Activated CD4-positive, alpha-beta T cell treated with anti-CD3 and anti-CD28 coated beads, Interleukin-10, Interleukin-2, amounts not matched to agents 100 ng/mL and 50 ng/mL, durations not matched to agents 16 hours and 8 hours (primary cell): ENCODE measurements at places on chromosomes 6 and 20.
A peak's percentile ranks its signal among the peaks of the same experiment; 100 is the strongest.

- DNase-seq = peak; percentile 23
Measured at GRCh38 chr6:118280210-118280609, 267.9 kb upstream of the PLN start.

- no peak for DNase-seq
Measured at GRCh38 chr20:24560571-24561491, 91.4 kb downstream of the SYNDIG1 start.

GRCh38 chr6:45706319-45706718 is 309.3 kb downstream of the CLIC5 start:
- peak; percentile 78 for DNase-seq

GRCh38 chr6:356828-357251 is 34.7 kb upstream of the IRF4 start:
- DNase-seq = no peak

DNA sequence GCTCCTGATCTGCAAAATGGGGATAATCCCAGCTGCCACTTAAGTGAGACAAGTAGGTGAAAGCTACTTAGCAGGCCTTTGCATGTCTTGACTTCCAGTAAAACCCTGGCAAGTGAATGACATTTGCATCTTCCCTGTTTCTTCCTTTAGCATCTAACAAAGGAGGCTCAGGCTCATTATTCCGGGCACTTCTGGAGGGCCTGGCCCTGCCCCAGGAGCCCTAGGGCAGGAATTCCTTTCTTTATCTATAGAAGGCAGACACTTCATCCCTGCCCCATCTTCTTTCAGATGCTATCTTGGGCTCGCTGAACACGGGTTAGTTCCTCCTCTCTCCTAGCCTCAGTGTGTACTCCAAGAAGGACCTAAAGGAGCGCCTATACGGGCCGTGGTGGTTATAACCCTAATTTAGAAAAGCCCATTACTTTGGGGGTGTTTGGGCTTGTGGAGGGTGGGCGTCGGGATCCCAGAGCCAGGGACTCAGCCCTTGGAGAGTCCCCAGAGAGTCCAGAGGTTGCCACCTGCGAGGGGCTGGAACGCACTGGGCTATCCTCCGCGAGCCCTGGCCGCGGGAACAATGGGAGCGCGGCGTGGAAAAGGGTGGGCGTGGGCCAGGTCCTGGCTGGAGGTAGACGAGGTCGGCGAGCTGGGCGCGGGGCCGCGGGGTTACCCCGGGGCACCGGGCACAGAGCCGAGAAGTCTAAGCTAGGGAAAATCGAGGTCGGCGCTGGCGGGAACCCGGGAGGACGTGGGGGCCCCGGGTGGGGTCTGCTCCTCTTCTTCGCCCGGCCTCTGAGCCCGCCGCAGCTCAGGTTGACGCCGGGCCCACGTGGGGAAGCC is 62.8 kb upstream of the EPB41L1 start:
- DNase-seq = no peak

DNA sequence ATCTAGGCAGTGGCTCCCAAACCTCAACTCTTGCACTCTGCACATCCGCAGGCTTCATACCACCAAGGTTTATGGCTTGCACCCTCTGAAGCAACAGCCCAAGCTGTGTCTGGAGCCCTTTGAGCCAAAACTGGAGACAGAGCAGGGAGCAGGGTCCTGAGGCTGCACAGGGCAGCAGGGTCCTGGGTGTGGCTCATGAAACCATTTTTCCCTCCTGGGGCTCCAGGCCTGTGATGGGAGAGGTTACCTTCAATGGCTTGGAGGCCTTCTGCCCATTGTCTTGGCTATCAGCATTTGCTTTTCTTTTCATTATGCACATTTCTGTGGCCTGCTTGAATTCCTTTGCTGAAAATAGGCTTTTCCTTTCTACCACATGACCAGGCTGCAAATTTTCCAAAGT is 6.3 kb upstream of the FAM184A start:
- DNase-seq = no peak

DNA sequence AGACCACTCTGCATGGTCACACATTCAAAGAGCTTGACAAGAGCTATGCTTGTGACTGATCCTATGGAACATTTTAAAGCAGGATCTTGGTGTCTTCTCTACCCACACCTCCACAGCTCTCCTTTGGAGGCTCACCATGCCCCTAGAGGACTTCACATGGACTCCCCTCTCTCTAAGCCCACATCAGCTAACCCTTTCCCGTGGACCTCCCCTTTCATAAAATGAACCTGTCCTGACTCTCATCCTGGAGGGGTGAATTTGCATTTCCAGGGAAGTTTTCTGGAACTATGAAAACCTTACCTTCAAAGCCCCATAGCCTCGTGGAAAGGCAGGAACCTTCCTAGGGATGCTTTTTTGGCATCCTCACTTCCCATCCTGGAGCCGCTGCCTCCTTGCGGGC is 184.4 kb upstream of the SUPT3H start:
- DNase-seq = no peak

GRCh38 chr6:124772733-124773319 is 189.4 kb upstream of the RNF217 start:
- no peak for DNase-seq

GRCh38 chr6:43782764-43783513 is 12.9 kb downstream of the VEGFA start:
- DNase-seq = no peak

GRCh38 chr6:36622901-36623546 is 28.9 kb downstream of the SRSF3 start:
- no peak for DNase-seq

- DNase-seq = no peak
Measured at GRCh38 chr6:87754828-87755227, 52.8 kb upstream of the AKIRIN2 start.

DNA sequence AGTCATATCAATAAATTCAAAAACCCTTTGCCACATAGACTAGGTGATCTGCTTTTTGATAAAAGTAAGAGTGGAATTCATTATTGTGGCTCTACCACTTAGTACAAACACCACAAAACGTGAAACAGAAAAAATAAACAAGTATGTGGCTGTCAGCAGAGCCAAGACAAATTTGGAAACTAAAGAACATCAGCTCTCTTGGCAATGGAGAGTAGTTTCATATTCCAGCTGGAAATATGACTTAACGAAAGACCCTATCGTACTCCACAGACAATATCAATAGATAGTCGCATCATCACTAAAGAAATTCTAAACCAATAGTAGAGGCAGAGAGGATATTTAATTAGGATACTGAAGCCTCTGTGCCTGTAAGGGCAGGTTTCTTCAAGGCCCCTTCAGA is 20.8 kb downstream of the TBX18 start:
- DNase-seq = no peak

DNA sequence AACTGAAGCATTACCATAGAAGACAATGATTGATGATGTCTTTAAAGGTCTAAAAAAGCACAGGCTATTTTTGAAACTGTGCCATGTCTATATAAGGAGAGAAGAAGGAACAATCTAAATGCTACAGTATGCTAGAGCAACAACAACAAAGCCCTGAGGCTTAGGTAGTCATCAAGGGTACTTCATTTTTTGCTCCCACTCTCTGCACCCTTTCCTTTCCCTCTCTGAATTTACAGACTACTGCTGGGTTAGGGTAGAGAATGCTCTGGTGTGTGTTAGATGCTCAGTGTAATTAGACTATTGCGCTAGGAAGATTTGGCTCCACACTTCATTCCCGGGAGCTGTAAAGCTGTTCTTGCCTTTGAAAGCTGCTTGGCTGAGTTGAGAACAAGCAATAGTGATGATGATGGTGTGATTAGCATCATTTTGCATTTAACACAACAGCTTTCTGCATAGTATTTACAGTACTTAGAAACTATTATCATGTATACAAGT is 1262.5 kb upstream of the CITED2 start:
- no peak for DNase-seq

- no peak for DNase-seq
Measured at GRCh38 chr6:79048611-79049010, 29.4 kb downstream of the PHIP start.

DNA sequence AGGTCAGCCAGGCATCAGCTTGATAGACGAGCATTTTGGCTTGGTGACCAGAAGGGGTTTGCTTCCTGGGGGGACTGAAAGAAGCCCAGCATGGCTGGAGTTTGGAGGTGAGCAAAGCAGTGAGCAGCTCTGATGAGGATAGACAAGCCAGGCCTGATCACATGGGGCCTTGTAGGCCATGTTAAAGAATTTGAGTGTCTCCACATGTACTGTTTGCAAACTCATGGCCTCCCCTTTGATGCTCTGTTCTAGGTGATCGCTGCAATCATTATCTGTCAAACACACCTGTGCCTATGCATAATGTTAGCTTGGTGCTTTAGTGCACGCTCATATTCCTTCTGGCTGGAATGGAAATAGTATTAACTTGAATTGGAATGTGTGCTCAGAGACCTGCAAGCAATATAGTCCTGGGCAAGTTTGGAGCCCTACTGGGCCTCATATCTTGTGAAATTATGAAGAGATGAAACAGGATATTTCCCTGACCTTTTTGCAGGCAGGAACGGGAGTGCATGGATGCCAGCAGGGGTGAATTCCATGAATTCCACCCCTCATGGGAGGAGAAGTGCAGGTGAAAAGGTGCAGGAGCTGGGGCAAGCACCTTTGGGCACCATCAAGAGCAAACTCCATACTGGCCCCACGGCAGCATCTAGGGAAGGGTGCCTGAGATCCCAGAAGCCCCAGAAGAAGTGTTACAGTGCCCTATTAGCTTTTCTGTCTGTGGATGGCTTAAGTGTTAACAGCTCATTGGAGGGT is 480.5 kb downstream of the EPM2A start:
- no peak for DNase-seq
